Esophagus squamous epithelium (tissue), 5 donors: ENCODE measurements at places on chromosomes 5 and 9.

DNA sequence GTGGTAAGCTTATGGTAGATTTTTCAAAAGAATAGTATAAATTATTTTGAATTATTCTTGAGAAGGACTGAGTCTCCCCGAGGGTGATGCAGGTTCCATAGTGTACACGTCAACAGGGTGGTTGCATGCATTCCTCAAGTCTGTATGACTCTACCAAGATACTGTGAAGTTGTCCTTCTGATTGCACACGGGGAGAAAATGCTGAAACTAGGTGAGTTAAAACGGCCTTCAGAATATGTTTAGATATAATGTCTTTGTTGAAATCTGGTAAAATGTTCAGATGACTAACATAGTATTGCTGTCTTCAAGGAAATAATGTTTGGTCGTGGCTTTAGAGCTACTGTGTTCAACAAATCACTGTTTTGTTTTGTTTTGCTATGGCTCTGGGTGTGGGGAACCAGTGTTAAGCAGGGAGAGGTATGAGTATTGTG, 22.4 kb upstream of the TNFAIP8 start:
- no peak for DNase-seq

- DNase-seq, result no peak
These were observed 46.5 kb downstream of the EPB41L4A start for GRCh38 chr5:112372543-112372942.

GRCh38 chr5:19605846-19606407, 382.1 kb downstream of the CDH18 start:
- DNase-seq, result no peak

- no peak for DNase-seq
These were observed 73.1 kb downstream of the FOXB2 start for GRCh38 chr9:77092536-77092935.

DNA sequence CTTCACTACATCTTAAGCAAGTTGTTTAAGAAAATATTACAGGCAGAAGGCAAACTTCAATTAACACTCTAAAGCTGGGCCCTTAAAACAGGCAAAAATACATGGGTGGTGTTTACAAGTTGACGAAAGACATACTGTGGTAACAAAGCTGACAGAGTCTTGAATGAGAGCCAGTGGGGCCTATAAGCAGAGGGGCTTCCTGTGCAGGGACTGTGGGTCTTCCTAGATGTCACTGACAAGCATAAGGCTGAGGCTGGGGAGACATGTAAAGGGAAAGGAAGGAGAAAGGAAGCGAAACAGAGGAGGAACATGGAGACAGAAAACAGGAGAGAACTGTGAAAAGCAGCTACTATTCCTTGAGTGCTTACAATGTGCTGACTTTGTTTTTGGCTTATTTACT, 308.0 kb upstream of the RPS23 start:
- DNase-seq, result no peak

GRCh38 chr9:22097707-22098106, 88.6 kb upstream of the CDKN2B start:
- no peak for DNase-seq

- DNase-seq, result no peak
These were observed 1.9 kb upstream of the CNTFR start for GRCh38 chr9:34591248-34591916.

DNA sequence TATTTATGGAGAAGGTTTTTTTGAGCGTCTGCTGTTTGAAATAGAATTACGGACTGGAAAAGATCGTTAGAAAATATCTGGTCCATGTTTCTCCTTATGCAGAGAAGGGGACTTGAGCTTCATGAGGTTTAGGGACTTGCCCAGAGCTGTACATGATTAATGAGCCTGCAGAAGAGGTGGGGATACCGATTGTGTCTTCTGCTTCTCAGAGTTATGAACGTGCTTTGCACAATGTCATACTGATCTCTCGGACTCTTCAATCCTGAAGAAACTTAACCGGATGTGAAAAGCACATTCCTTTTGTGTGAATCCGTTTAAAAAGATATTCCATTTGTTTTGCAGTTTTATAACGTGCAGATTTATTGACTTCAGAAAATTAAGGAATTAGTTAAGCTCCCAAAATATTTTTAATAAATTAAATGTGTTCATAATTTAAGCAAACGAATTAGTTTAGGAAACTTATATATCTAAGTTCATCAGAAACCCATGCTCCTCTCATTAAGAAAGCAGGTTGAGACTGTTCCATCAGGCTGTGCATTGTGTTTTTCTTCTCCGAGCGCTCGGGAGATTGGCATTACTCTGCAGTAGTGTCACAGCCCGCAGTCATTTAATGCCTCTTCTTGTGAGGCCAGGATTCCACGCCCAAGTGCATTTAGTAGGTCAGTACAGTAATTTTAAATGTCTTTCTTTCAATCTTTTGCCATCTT, 40.8 kb upstream of the MEF2C start:
- no peak for DNase-seq

GRCh38 chr5:1480217-1480616, 35.0 kb upstream of the SLC6A3 start:
- DNase-seq, result peak; percentile 18

- no peak for DNase-seq
These were observed 29.4 kb upstream of the TNIP1 start for GRCh38 chr5:151110122-151110681.

DNA sequence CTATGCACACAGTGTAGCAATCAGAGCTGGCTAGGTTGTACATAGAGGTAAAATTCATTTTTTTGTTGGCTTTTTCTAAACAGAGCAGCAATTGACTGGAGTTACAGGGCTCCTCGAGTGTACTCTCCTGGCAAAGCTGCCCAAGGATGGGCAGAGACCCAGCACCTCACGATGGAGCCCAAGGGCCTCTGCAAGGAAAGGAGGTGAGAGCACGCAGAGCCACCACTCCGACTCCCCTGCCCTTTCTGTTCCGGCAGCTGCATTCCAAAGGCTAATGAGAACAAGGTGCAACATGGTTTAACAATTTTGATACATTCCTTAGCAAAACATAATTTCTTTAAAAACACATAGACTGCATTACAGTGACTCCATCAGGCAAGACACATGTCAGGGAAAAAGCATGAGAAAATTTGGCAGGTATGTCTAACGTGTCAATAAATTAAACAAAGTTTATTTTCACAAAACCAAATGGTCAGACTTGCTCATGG, 47.5 kb downstream of the SAXO1 start:
- no peak for DNase-seq

DNA sequence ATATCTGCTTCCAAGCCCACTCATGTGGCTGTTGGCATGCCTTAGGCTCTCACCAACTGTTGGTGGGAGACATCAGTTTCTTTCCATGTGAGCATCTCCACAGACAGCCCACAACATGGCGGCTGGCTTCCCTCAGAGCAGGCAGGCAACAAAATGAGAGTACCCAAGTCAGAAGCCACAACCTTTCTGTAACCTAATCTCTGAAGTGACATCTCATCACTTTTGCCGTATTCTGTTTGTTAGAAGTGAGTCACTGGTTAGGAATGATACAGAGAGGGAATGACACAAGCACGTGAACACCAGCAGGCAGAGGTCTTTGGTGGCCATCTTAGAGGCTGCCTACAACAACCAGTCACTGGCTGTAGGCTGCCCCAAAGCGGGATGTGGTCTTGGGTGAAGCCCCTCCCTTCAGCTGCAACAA, 88.6 kb upstream of the RASGRF2 start:
- no peak for DNase-seq

GRCh38 chr5:94901191-94901979, 282.9 kb downstream of the SLF1 start:
- no peak for DNase-seq

DNA sequence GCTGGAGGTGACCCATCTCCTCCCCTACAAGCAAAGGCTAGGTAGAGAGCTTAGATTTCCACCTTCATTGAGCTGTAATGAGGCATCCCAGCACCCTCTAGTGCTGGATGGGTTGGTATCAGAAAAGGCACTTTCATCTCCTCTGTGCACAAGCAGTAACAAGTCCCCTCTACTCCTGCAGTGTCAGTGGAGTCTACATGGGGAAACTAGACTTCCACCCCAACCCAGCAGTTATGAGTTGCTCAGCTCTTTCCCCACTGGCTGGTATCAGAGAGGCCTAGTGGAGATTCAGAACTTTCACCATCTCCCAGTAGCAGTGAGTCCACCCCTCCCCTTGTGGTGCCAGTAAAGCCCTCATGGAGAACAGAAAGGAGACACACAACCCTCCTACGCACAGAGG, 17.9 kb downstream of the FCN1 start:
- no peak for DNase-seq

DNA sequence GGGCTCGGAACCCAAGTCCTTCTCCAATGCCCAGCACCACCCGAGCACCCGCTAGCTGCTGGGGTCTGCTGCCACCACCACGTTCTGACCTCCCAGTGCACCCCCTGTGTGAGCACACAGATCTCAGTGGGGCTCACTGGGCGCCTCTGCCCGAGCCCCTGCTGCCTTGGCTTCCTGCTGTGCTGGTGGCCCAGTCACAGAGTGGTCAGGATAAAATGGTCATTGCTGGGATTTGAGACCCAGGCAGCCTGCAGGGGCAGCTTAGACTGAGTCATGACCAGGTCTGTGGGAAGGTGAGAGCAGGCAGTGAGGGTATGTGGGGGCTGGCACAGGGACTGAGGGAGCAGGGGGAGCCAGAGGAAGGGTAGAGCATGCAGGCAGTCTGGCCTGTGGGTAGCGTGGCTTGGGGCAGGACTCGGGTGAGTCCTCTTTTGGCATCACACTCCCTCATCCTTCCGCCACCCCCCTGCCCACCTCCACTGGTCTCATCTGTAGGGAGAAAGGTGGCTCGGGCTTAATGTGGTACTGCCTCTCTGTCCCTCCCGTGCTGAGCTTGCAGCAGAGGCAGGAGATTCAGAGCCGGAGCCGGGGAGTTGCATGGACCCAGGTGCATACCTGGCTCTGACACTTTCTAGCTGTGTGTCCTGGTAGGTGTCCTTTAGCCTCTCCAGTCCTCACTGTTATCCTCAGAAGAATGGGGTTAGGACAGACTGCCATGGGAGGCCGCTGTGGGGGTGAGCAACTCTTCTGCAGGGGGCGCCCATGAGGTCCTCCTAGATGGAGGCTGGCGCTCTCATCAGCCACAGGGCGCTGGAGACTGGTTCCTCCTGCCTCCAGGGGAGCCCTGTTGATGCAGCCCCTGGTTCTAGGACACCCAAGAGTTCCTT, 32.1 kb downstream of the USP20 start:
- no peak for DNase-seq

GRCh38 chr9:92979283-92980056, 32.1 kb downstream of the FGD3 start:
- no peak for DNase-seq

- DNase-seq, result no peak
These were observed 120.6 kb downstream of the HMHB1 start for GRCh38 chr5:143932584-143932983.

- DNase-seq, result no peak
These were observed 83.7 kb upstream of the IRX4 start for GRCh38 chr5:1966461-1966860.

- no peak for DNase-seq
These were observed 45.6 kb upstream of the N4BP3 start for GRCh38 chr5:178067755-178068154.

GRCh38 chr9:18976709-18977531, 56.1 kb downstream of the SAXO1 start:
- DNase-seq, result no peak

- DNase-seq, result no peak
These were observed 90.1 kb upstream of the LMX1B start for GRCh38 chr9:126523611-126524111.

DNA sequence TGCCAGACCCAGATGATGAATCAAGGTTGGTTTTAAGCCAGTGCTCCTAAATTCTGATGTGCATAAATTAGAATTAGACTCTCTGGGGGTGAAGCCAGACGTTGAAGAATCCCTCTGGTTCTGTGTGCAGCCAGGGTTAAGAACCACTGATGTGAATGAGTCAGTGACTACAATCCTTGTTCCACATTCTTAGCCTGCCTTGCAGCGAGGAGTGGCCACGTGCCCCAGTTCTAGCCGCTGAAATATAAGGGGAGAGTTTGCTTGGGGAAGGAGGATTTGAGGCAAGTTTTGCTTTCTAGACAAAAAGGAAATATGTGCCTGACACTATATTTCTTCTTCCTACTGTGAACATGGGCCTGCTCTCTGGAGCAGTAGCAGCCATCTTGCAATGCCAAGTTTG, 34.2 kb upstream of the MSH3 start:
- no peak for DNase-seq

GRCh38 chr5:82523633-82524032, 245.5 kb upstream of the RPS23 start:
- no peak for DNase-seq

GRCh38 chr5:135643881-135644766, 65.3 kb upstream of the CXCL14 start:
- DNase-seq, result no peak

DNA sequence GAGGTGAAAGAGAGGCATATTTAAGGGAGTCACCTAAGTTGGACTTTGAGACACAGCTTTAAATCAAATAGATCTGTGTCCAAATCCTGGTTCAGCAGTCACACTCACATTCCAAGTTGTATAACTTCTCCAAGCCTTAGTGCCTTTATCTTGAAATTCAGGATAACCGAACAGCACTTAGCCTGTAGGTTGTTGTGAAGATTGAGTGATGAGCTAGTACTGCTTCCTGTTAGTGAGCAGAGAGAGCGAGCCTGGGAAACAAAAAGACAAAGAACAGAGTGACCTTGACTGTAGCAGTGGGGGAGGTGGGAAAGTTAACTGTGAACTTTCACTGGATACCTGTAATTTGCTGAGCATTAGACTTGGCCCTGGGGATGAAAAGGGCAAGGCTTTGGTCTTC, 22.4 kb downstream of the MAML1 start:
- DNase-seq, result no peak

GRCh38 chr9:79610019-79610631, 38.4 kb downstream of the TLE4 start:
- no peak for DNase-seq

- no peak for DNase-seq
These were observed 48.5 kb downstream of the SIL1 start for GRCh38 chr5:139149477-139150199.

GRCh38 chr9:138052635-138053320, 175.2 kb downstream of the CACNA1B start:
- no peak for DNase-seq

- no peak for DNase-seq
These were observed 61.3 kb upstream of the RNF38 start for GRCh38 chr9:36461323-36461722.

GRCh38 chr5:141199359-141200235, at the start of gene PCDHB11:
PCDHB11 (plus strand) TSS chr5:141199627; CDS start chr5:141199775, 148 bp downstream.
- no peak for DNase-seq

DNA sequence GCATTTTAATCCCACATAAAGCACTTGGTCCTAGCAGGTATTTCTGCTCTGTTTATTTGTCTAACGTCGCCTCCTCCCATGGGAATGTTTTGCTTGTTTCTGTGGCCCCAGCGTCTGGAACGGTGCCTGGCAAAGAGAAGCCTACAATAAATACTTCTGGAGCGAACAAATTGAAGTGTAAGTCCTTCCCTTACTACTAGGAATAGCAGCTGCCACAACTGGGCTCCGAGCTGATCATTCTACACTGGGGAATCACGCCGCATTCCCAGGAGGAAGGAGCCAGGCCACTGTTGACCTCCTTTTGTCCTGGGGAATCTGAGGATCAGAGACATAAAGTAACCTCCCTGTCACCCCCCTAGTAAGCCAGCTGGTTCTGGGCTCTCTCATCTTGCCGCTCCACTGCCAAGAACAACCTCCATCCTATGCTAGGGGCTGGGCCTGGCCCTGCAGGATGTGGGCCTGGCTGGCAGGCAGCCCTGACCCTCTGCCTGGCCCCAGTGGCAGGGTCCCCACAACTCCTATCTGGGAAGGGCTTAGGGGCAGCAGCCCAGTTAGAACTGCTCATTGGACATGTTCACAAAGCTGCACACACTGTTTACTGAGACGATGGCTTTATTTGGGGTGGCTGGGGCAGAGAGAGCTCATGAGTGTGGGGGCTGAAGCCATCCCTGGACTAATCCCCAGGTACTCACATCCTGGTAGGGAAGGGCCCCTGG, 82.8 kb downstream of the GTF3C4 start:
- no peak for DNase-seq
